Adrenal gland (tissue), 19 donors: ENCODE measurements at places on chromosomes 7 and 10. TPM values are rescaled to one million over a fixed set of nuclear protein-coding genes. Genes with fewer than 3 reads are reported as not detected.

- H3K4me3 ChIP-seq = no peak overlapping the region
- no peaks in the 10 kb centered on the region for H3K27me3 ChIP-seq
- DNase-seq = no peak
- peaks cover 4% of the 10 kb centered on the region for H3K4me1 ChIP-seq
Observed at GRCh38 chr7:106723398-106723797, 62.4 kb upstream of the CCDC71L start.

GRCh38 chr10:126021833-126022500 lies 125.6 kb downstream of the FANK1 start:
- H3K27ac ChIP-seq = no peak overlapping the region
- H3K27me3 ChIP-seq = no peaks in the 10 kb centered on the region
- no peak for DNase-seq
- no peaks in the 10 kb centered on the region for H3K36me3 ChIP-seq
- H3K4me3 ChIP-seq = no peak overlapping the region

Gene WIPF3
- total RNA-seq = 6.0 TPM

Gene PTN
- total RNA-seq = 2.8 TPM

GRCh38 chr7:7861211-7861633 lies 107.4 kb upstream of the GLCCI1 start:
- DNase-seq = peak; percentile 20
- no peak overlapping the region for H3K27ac ChIP-seq
- no peak overlapping the region for H3K4me3 ChIP-seq
- no peaks in the 10 kb centered on the region for H3K27me3 ChIP-seq
- no peaks in the 10 kb centered on the region for H3K4me1 ChIP-seq
- H3K36me3 ChIP-seq = no peaks in the 10 kb centered on the region

Gene SPDYE9
- not detected for total RNA-seq

DNA sequence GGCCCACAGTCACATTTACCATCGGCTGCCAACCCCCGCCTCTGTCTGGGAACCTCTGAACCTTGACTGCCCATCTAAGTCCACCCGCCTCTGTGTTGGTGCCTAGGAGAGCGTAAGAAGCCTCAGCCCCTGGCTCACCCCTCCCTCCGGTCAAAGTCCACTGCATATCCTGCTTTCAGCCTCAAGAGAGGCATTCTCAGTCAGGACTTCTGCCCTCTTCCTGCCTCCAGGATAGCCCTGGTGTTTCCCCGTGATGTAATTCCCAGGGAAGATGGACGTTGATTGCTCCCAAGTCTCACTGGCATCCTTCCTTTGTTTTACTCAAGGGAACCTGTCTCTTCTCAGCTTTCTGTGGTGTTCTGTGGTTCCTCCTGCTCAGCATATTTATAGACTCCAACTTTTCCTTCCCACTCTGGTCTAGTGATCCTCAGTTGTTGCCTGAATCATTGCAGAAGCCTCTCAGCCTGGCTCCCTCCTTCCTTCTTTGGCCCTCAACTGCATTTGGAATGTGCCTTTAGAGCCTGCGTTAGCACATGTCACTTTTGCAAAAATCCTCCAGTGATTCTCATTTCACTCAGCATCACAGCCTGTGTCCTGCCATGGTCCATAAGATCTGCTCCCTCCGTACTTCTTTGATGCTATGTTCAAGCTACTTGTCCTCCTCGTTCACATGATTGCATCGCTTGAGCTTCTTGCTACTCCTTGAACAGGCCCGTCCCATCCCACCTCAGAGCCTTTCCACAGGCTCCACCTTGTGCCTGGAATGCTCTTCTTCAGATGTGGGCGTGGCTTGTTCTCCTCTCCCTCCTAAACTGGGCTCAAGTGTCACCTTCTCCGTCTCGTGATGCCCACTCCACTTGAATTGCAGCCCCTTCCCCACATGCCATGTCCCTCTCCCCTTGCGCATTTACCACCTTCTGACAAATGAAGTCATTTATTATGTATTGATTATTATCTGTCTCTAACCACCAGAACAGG lies 124.2 kb downstream of the PLPP4 start:
- DNase-seq = no peak
- H3K27ac ChIP-seq = no peak overlapping the region
- H3K36me3 ChIP-seq = no peaks in the 10 kb centered on the region
- H3K27me3 ChIP-seq = no peaks in the 10 kb centered on the region

- no peak for DNase-seq
- H3K27ac ChIP-seq = peak overlapping the region; percentile 8
- no peaks in the 10 kb centered on the region for H3K27me3 ChIP-seq
- no peaks in the 10 kb centered on the region for H3K4me1 ChIP-seq
- H3K36me3 ChIP-seq = no peaks in the 10 kb centered on the region
Observed at GRCh38 chr7:2157473-2158279, 75.1 kb downstream of the MAD1L1 start.

Gene EN2
- total RNA-seq = 0.19 TPM

Gene TMEM176B
- 39.6 TPM for total RNA-seq

DNA sequence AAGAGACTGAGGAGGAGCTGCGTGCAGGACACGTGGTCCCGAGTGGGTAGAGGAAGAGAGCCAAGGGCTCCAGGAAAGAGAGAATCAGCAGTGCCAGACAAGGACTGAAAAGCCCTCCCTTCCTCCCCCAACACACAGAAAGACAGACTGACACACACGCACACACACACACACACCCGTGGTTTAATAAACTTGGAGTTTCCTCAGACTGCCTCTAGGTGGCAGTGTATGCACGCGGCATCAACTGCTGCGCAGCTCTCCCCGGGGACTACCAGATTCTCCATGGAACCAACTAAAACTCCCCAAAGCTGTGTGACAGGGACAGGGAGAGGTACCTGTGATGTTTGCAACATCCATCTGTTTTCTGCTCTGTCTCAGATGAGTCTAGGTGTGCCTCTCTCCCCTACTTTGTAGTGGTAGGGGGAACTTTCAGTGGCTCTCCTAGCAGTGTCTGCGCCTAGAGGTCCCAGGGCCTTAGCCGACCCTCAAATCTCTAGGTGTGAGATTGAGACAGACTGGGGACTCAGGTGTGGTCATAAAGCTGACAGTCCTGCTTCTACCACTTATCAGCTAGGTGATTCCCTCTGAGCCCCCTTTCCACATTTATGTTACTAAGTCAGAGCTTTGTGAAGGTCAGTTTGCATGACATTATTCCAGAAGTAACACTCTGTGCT lies 9.3 kb upstream of the TSPAN14 start:
- no peaks in the 10 kb centered on the region for H3K4me1 ChIP-seq
- H3K27me3 ChIP-seq = no peaks in the 10 kb centered on the region
- H3K4me3 ChIP-seq = no peak overlapping the region
- H3K27ac ChIP-seq = no peak overlapping the region
- no peaks in the 10 kb centered on the region for H3K36me3 ChIP-seq

Gene PRLHR
- total RNA-seq = not detected

GRCh38 chr10:73876971-73877370 lies 2.6 kb upstream of the CAMK2G start:
- no peak overlapping the region for H3K4me3 ChIP-seq
- no peaks in the 10 kb centered on the region for H3K36me3 ChIP-seq
- DNase-seq = no peak
- H3K27me3 ChIP-seq = no peaks in the 10 kb centered on the region
- H3K27ac ChIP-seq = no peak overlapping the region

Gene DRGX
- total RNA-seq = 3.7 TPM

DNA sequence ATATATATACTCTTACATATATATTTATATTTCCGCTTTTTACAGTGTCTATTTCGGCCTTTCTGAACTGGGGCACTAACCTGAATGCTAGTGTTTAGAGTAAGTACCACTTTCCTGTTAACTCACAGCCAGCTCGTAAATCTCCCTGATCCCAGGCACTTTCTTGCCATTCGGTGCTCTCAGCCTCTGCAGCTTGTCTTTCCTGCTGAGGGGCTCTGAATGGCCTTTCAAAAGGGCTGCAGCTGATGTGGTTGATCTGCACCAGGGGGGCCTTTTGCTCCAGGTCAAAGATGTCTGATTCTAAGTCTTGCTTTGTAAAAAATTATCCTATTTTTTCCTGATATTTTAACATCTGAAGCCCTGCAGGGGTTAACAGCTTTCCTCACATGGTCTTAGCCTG lies 25.5 kb upstream of the HPS1 start:
- H3K4me1 ChIP-seq = peaks cover 6% of the 10 kb centered on the region
- H3K36me3 ChIP-seq = no peaks in the 10 kb centered on the region
- H3K27me3 ChIP-seq = no peaks in the 10 kb centered on the region
- no peak overlapping the region for H3K4me3 ChIP-seq
- DNase-seq = no peak

DNA sequence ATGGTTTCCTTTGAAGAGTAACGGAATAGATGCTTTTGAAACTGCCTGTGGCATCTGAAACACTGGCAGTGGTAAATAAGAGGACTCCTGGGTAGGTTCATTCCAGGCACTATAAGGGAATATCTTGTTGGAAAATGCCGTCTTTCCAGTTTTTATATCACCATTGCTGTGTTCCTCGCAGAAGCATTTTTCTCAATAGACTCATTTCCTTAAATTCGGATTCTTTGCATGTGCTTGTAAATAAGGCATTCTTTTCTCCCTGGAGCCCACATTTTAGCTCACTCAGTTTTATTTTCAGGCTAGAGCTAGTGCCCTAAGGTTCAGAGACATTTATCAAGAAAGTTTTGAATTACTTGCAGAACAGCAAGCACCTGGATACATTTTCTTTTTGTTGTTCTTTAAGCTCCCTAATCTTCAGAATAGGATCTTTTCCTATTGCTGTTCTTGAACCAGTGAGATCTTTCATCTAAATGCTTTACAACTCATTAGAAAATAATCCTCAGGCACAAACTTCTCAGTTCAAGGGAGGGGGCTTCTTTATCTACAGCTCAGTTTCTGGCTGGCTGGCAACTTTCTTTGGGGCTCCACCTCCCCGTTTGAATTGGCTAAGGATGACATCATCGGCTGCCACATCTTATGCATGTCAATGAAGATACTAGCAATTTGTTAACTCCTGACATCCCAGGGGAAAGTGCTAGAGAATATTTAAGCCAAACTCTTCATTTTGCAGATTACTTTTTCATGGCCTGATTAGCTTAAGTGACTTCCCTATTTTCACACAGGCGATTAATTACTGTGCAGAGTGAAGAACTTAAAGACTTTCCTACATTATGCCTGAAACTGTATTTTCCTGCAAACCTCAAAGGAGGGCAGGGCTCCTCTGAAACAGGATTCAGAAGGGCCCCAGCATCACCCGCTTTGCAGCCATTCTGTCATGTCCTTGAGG lies 133.7 kb upstream of the RSU1 start:
- no peak for DNase-seq
- H3K36me3 ChIP-seq = no peaks in the 10 kb centered on the region
- no peaks in the 10 kb centered on the region for H3K27me3 ChIP-seq
- no peak overlapping the region for H3K27ac ChIP-seq
- no peaks in the 10 kb centered on the region for H3K4me1 ChIP-seq
- H3K4me3 ChIP-seq = no peak overlapping the region

- H3K4me3 ChIP-seq = no peak overlapping the region
- peaks cover 80% of the 10 kb centered on the region for H3K4me1 ChIP-seq
- no peak for DNase-seq
- H3K27me3 ChIP-seq = no peaks in the 10 kb centered on the region
Observed at GRCh38 chr7:131370523-131370968, 42.9 kb downstream of the MKLN1 start.

Gene CYP3A4
- 0.55 TPM for total RNA-seq

Gene FKBP6
- total RNA-seq = 0.15 TPM

Gene SUN3
- total RNA-seq = not detected

DNA sequence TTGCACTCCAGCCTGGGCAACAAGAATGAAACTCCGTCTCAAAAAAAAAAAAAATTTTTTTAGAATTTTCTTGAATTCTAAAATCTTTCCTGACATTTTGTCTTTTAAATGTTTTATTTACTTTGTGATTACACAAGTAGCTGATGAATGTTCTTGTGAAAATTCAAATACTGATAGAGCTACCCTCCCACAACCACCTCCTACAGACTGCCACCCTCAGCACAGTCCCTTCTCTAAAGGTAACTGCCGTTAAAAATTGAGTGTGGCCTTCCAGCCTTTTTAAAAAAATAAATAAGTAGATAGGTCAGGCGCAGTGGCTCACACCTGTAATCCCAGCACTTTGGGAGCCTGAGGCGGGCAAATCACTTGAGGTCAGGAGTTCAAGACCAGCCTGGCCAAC lies 15.1 kb downstream of the ENO4 start:
- no peak overlapping the region for H3K27ac ChIP-seq
- no peaks in the 10 kb centered on the region for H3K4me1 ChIP-seq
- H3K4me3 ChIP-seq = no peak overlapping the region
- H3K27me3 ChIP-seq = no peaks in the 10 kb centered on the region
- H3K36me3 ChIP-seq = no peaks in the 10 kb centered on the region

DNA sequence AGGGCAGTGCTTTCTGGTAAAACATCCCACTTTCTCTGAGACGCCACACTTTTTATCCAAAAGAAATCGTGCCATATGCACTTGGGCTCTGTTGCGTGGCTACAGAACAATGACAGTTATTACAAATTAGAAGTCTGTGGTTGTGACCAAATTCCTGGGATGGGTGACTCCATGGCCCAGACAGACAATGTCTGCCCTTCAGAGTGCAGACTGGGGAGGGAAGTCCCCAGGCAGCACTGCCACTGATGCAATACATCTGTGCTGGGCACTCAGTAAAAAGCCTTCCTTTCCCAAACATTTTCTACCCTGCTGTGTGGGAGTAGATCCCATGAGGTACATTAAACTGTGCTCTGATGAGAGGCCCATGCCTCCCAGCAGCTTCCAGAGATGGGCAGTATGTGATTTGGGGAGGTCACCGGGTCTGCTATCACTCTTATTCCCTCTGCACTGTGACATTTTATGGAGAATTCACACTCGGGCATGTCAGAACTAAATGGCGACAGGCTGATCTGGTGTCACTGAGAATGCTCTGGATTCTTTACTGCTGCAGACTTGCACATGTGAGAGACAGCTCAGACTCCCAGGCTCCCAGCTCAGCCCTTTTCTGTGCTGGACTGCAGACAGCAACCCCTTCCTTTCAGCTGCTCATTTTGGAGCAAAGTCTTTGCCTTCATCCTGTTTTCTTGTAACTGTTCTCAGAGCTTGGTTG lies 243.5 kb upstream of the ZNF32 start:
- no peaks in the 10 kb centered on the region for H3K27me3 ChIP-seq
- no peak overlapping the region for H3K4me3 ChIP-seq
- DNase-seq = no peak
- H3K36me3 ChIP-seq = no peaks in the 10 kb centered on the region
- no peak overlapping the region for H3K27ac ChIP-seq

- no peaks in the 10 kb centered on the region for H3K36me3 ChIP-seq
- no peak for DNase-seq
- H3K4me3 ChIP-seq = no peak overlapping the region
- H3K27ac ChIP-seq = no peak overlapping the region
- no peaks in the 10 kb centered on the region for H3K4me1 ChIP-seq
Observed at GRCh38 chr7:133618970-133619369, 366.1 kb downstream of the EXOC4 start.

Gene CTAGE8
- total RNA-seq = not detected

GRCh38 chr10:51574248-51575048 lies 124.9 kb downstream of the CSTF2T start:
- no peaks in the 10 kb centered on the region for H3K4me1 ChIP-seq
- no peaks in the 10 kb centered on the region for H3K27me3 ChIP-seq
- H3K4me3 ChIP-seq = no peak overlapping the region
- no peaks in the 10 kb centered on the region for H3K36me3 ChIP-seq
- DNase-seq = no peak

GRCh38 chr10:91605968-91606367 lies 26.9 kb downstream of the PPP1R3C start:
- H3K36me3 ChIP-seq = no peaks in the 10 kb centered on the region
- no peak overlapping the region for H3K27ac ChIP-seq
- H3K4me3 ChIP-seq = no peak overlapping the region

- peaks cover 5% of the 10 kb centered on the region for H3K4me1 ChIP-seq
- peak overlapping the region; percentile 66 for H3K4me3 ChIP-seq
- no peaks in the 10 kb centered on the region for H3K27me3 ChIP-seq
- H3K27ac ChIP-seq = peak overlapping the region; percentile 51
- peak; percentile 52 for DNase-seq
Observed at GRCh38 chr10:3828404-3829155, 43.6 kb upstream of the KLF6 start.

Gene PHKG1
- 8.5 TPM for total RNA-seq
